Pulmonary artery endothelial cell (primary cell): ENCODE measurements at places on chromosomes 6 and 20.

GRCh38 chr20:60812561-60812960 lies 439.5 kb upstream of the CDH4 start:
- DNase-seq = no peak

DNA sequence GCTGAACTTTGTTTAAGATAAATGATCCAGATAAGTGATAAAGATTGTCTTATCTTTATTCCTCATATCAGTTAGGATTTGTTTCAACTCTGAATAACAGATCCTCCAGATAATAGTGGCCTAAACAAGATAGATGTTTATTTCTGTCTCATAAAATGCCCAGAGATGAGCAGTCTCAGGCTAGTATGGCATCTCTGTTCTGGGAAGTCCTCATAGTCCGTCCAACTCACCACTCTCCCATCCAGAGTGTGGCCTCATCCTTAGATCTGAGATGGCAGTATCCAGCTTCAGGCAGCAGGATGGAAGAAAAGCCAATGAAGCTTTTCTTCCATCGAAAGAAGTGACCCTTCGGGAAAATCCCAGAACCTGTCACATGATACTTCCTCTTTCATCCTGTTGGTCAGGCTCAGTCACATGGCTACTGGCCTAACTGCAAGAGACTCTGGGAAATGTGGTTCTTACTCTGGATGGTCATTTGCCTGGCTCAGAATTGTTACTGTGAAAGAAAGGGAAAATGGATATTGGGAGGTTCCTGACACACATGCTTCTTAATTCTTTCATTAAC lies 29.4 kb upstream of the TAGAP start:
- no peak for DNase-seq

DNA sequence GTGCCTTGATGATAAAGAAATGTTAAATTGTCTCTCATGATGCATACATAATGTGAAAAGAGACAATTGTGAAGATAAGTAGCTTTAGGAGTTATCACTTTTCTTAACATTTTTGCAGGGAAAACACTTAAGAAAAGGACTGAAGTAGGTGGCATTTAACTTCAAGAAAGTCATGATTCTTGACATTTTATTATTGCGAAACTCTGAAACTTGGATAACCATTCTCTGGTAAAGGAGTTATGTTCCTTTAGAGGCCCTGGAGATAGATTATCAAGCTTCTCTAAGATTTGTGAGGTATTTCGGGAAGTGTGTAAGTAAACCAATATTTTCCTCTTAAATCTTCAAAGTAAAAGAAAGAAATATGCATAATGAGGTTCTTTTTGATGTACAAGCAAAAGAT lies 38.5 kb downstream of the HTR1B start:
- DNase-seq = no peak

GRCh38 chr6:90948540-90948939 lies 361.7 kb upstream of the MAP3K7 start:
- no peak for DNase-seq

GRCh38 chr6:139828751-139829519 lies 454.5 kb upstream of the CITED2 start:
- DNase-seq = no peak

DNA sequence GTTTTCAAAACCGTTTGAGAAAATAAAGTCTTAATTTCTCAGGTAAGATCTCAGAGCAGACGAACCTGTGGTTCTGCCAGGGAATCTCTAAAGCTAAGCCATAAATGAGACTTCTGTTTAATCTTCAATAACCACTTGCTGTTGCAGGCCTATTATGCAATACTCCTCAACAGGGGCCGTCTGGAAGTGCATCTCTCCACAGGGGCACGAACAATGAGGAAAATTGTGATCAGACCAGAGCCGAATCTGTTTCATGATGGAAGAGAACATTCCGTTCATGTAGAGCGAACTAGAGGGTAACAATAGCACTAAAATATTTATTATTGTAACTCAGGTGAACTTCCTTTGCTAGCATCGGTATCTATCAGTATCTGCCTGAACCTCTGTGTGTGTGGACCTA lies 223.7 kb downstream of the ARHGAP18 start:
- DNase-seq = no peak

- no peak for DNase-seq
Observed at GRCh38 chr6:166950443-166950821, 5.9 kb downstream of the RNASET2 start.

DNA sequence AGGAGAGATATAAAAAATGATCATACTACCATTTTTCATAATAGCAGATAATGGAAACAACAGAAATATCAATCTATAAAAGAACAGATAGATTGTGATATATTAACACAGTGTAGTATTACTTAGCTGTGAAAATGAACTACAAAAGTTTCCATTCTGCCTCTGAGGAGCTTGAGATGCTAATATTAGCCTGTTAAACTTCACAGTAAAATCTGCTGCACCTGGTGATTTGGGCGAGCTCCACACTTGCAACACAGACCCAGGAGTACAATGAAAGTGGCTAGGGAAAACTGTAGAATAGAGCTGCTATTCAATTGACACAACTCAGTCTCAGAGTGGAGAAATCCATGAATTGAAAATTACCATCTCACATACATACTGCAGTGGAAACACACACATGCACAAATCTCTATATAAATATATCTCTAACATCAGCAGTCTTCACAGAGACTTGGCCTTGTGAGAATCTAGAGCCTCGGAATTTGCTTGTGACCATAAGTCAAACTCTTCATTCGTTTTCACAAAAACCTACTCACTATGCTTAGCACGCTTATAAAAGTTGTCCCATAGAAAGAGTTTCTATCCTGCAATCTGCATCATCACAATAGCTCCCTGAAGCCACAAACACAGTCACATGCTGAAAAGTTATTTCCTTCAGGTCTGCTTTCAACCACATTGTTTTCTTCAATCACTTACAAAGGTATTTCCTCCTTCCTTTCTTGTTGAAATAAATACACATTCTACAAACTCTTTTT lies 133.0 kb downstream of the PAK5 start:
- no peak for DNase-seq

DNA sequence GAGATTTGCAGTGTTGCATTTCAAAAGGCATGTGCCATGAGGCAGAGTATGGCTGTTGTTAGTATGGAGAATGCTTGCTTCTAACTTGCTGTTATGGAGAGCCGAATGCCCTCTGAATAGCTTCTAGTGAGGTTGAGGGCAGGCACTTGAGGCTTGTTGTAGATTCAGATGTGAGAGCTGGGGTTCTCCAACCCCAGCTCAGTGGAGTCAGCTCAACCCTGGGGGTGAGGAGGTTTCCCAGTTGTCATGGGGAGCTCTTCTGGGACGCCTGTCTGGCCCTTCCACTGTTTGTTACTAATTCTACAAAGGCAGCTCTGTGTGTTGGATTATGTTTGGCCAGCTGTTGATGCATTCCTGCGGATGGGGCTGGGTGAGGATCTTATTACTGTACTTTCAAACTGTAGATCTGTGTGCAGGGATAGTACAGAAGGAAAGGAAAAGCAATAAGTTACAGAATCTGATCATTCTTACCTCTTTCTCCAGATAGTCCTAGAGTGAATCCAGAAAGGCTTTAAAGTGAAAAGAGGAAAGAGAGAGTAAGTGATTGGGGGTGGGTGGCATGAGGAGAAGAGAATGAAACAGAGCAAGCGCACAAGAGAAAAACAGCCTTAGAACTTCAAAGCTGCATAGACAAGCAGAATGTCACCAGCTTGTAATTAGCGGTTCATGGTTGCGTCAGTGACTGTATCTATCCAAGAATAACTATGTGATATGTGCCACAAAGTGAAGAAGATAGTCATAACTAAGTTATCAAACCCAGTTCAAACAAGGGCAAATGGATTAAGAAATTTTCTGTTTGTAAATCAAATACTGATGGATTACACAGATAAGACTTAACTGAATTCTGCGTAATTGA lies 148.7 kb downstream of the PRL start:
- no peak for DNase-seq

- DNase-seq = no peak
Observed at GRCh38 chr6:87065117-87065516, 29.8 kb downstream of the CGA start.

- DNase-seq = no peak
Observed at GRCh38 chr6:85747093-85747492, 104.4 kb upstream of the SYNCRIP start.

DNA sequence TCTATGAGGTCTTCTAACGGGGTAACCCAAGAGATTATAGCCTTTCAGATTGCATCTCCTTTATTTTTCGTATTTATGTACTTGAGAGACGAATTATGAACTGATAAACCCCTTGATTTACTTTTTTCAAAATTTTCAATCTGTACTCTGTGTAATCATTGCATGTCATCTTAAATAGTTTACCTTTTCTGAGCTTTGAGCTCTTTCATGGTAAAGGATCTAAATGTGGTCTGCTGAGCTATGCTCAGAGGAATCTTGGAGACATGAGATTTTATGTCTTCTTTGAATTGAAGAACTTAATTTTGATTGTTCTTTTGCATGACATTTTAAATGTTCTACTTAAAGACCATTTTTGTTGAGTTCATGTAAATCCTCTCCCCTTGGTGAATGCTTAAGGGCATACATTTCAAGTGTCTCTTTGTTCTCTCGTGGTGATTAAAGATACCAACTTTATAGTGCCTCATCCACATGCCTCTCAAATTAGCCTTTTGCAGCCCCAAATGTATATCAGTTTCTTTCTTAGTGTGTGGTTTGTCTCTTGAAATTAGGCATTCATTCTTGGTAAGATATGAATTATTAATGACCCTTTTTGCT lies 116.3 kb upstream of the SCGN start:
- no peak for DNase-seq

- no peak for DNase-seq
Observed at GRCh38 chr6:140041056-140041455, 666.6 kb upstream of the CITED2 start.

DNA sequence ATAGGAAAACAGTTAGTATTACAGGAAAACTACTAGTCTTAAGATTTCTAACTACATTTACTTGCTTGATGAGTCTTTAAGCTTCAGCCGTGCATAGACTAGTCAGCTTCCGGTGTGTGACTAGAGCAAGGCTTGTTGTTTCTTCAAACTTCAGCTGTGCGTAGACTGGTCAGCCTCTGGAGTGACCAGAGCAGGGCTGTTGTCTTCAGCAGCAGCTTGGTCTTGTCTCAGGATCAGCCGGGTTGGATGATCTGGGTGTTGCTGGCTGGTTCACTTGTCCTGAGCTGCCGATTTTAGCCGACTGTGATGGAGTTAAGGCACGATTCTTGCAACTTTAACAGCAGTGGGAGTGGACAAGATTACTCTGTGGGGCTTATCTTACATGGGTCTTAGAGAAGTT lies 44.7 kb downstream of the HLA-C start:
- no peak for DNase-seq

DNA sequence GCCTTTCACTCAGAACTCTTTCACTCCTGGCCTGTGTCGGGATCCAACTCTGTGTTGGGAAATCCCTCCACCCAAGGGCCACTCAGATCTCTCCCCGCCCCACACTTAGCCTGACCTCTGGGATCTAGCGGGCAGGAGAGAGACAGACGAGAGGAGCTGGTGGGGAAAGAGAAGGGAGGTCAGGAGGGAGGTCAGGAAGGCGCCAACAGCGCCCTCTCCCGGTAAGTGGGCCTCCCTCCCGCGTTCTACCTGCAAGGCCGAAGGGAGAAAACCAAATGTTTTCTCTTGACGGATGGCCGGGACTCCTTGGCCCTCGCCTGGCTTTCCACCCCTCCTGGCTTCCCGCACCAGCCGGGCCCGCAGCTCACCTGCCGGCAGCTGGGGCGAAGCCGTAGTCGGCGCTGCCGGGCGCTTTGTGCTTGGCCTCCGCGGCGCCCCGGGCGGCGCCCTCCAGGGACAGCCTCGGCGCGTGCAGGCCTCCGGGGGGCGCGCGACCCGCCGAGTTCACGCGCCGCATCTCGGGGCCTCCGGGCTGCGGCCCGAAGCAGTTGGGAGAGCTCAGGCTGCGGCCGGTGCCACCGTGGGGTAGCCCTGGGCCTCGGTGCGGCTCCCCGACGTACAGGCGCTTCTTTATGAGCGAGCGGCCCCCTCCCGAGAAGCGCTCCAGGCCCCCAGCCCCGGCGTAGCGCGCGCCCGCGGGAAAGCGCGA lies 38.2 kb downstream of the C6orf132 start:
- DNase-seq = no peak

GRCh38 chr20:1894471-1894950 lies 696 bp upstream of the SIRPA start:
- no peak for DNase-seq

- DNase-seq = no peak
Observed at GRCh38 chr6:157800420-157801237, 22.4 kb upstream of the SNX9 start.

DNA sequence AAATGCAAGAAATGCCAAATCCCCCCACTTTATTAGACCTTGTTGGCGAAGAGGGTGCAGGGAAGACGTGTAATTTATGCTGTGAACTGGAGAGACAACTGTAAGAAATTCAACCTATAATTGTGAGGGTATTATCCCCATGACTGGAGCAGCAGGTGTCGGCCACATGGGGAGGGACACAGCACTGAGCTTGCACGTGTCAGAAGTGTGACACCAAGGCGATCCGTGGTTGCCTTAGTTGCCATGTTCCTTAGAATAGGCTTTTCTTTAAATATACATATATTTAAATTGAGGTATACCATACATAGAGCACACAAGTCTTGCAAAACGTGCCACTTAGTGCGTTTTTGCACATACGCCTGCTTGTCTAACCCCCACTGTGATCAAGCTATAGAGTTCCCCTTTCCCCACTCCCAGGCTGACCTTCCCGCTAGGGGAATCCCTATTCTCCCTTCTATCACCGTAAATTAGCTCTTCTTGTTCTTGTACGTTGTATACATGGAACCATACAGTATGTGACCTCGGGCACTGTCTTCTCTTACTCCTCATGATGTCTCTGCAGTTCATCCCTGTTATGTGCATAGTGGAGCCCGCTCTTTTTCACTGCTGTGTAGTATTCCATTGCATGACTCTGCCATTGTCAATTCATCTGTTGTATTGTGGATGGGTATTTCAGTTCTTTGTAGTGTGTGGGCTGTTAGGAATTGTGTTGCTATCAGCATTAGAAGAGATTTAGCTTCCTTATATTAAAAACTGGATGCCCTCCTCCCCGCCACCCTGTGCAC lies 81.6 kb upstream of the PMEPA1 start:
- DNase-seq = no peak

GRCh38 chr6:157461000-157461915 lies 80.3 kb downstream of the ZDHHC14 start:
- DNase-seq = peak; percentile 57

GRCh38 chr6:7897461-7898192 lies 13.0 kb downstream of the TXNDC5 start:
- DNase-seq = no peak

- no peak for DNase-seq
Observed at GRCh38 chr6:121664158-121664557, 228.7 kb downstream of the GJA1 start.

GRCh38 chr6:107121964-107122495 lies 6.7 kb upstream of the BEND3 start:
- DNase-seq = no peak

GRCh38 chr20:48656661-48657211 lies 171.1 kb downstream of the PREX1 start:
- no peak for DNase-seq

- no peak for DNase-seq
Observed at GRCh38 chr20:60262967-60263603, 304.9 kb downstream of the CDH26 start.

DNA sequence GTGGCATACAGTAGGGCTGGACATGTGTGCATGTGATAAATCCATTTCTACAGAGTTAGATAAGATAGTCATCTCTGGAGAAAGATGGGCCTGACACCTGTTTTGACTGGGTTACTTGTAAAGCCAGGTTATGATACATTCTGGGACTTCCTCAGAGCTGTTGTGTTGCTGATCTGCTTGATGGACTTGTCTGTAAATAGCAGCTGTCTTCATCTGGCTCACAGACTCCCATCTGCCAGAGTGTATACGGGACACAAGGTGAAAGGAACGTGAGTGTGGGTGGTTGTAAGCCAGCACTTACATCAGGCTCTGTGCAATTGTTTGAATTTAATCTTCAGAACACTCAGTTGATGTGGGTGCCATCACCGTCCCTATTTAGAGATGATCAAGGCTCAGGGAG lies 49.8 kb downstream of the ZDHHC14 start:
- DNase-seq = no peak
